ENCODE measurements at places on chromosomes 3 and 15.

DNA sequence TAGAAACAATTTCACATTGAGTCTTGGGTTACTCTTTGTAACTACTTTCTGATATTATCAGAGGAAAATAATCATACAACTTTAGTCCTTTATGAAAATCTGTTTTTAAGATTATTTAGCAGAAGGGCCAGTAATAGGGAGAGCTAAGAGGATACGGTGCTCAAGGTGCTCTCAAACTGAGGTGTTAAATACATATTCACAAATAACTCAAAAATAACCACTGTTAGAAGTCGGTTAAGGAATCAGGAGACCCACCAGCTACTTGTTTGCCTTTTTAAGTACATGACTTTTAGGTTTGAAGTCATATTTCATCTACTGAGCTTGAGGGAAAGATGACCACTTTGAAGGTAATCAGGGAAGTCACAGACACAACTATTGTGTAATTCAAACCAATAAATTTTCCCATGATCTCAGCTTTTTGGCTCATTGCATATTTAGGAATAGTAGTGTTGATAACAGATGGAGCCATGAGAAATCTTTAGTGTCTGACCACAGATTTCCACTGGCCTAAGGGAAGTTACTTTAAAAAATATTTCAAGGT is 1.4 kb upstream of the RSRC1 start:
- DNase-seq = no peak

DNA sequence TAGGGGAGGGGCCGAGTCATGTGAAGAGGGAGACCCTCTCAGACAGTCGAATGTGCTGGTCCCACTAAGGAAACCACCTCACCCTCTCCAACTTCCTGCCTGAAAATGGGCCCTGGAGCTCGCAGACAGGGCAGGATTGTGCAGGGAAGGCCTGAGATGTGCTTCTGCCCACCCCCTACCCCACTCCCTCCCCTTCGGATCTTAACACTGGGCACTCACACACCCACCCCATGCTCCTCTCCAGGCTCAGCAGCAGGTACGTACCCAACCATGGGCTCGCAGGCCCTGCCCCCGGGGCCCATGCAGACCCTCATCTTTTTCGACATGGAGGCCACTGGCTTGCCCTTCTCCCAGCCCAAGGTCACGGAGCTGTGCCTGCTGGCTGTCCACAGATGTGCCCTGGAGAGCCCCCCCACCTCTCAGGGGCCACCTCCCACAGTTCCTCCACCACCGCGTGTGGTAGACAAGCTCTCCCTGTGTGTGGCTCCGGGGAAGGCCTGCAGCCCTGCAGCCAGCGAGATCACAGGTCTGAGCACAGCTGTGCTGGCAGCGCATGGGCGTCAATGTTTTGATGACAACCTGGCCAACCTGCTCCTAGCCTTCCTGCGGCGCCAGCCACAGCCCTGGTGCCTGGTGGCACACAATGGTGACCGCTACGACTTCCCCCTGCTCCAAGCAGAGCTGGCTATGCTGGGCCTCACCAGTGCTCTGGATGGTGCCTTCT is 20.0 kb downstream of the ATRIP start:
- no peak for DNase-seq

DNA sequence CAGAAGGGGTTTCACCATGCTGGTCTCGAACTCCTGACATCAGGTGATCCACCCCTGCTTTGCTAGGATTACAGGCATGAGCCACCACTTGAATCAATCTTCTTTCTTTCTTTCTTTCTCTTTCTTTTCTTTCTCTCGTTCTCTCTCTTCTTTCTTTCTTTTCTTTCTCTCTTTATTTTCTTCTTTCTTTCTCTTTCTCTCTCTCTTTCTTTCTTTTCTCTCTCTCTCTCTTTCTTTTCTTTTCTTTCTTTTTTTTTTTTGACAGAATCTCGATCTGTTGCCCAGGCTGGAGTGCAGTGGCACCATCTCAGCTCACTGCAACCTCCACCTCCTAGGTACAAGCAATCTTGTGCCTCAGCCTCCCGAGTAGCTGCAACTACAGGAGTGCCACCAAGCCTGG is 37.9 kb upstream of the PIK3CB start:
- DNase-seq = no peak

DNA sequence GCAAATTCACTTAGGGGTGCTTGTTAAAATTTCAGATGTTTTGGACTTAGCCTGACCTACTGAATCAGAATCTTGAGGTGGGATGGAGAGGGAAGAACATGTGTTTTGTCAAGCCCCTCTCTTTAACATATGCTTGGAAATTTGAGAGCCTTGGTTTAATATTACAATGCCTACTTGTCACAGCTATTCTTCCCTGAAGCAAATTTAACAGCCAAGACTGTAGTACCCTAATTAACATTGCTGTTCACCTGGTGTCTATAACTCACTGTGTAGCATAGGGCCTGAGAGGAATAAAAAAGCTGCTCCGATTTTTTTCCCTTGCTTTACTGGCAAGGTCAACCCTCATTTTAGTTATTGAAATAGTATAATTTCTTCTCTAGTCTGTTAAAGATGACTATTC is 880.1 kb downstream of the CADM2 start:
- no peak for DNase-seq

- no peak for DNase-seq
Observed at GRCh38 chr3:158486200-158486599, 84.8 kb upstream of the MLF1 start.

DNA sequence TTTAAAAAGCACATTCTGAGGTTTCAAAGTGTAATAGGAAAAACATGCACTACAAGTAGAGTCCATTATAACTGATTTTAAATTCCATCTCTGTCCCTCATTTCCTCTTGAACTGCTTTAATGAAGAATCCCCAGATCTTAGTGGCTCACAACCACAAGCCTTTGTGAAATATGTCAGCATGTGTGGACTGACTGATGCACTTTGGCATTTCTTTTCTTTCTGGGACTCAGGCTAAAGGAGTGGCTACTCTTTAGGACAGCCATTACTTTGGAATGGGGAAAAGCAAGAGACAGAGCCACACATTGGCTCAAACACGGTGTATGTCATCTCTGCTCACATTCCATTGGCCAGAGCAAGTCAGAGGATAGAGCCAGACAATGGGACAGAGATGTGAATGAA is 139.6 kb downstream of the GRM7 start:
- DNase-seq = no peak

DNA sequence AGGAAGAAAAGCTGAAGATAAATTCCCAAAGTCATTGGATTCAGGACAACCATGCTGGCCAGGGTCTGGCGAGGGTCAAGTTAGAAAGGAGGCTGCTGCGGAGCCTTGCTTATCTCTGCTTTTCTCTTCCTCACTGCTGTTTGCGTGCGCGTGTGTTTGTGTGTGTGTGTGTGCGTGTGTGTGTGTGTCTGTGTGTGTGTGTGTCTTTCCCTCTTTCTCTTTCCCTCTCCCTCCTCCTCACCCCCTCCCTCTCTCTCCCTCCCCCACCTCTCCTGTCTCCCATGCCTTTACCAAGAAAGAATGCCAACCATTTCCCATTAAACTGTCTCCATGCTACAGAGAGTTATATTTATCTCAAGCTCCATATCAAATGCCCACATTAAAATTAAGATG is at the start of gene COLQ:
Gene COLQ (minus strand): TSS at position 134 of the 393 bp plus-strand sequence. CDS start 81 bp downstream, at position 53.
- DNase-seq = peak; percentile 39

GRCh38 chr3:54668236-54668635 is 259.6 kb downstream of the LRTM1 start:
- no peak for DNase-seq

DNA sequence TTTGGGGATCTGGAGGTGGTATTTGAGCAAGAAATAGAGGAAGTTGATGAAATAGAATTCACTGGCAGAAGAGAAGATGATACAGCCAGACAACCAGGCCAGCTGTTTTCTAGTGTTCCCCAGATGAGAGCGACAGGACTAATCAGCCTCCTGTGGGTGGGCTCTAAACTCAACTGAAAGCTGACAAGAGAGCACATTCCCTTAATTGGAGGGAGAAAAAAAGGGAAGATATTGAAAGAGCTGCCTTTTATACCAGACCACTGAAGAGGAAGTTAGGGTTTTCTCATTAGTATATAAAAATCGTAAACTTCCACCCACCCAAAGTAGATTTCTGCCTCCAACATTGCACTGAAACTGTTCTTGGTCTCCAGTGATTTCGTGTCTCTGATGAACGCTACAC is 6.5 kb upstream of the TM4SF19 start:
- DNase-seq = no peak

- DNase-seq = no peak
Observed at GRCh38 chr3:29561651-29562149, 280.8 kb downstream of the RBMS3 start.

GRCh38 chr3:148970271-148970670 is 21.1 kb upstream of the GYG1 start:
- DNase-seq = no peak

- no peak for DNase-seq
Observed at GRCh38 chr3:122299215-122299614, 25.8 kb upstream of the CSTA start.

DNA sequence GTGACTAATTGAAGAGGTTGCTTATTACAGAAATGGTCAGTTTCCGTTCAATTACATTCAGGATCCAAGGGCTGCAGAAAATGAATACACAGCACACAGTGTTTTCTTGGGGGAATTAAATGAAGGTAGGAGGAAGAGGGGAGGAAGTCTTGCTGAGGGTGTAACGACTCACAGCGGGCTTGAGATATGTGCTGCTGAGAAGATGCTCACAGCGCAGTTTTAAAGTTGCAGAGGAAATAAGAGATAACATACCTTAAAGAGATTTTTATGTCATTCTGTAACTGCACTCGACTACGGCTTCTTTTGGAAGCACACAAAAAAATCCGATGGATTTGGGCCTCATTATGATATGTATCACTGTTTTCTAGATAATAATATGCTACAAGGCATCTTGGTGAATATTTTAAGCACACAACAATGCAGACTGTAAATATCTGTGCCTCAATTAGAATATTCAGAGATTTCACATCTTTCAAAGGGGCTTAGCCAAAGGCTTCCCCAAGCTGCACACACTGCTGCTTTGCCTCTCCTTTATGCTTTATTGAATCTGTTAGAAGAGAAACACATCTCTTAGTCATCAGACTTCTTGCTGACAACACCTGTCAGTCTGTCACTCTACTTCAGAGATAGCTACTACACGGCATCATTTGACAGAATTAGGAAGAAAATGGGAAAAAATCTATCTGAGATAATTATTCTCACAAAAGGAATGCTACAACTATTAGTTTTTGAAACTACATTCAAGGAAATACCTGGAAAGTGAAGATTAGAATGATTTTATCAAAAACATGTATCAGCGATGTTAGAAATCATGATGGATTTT is 773.2 kb downstream of the OTOL1 start:
- DNase-seq = peak; percentile 10

GRCh38 chr15:60370105-60370868 is 27.5 kb downstream of the ANXA2 start:
- no peak for DNase-seq

GRCh38 chr3:113271189-113271588 is 59.8 kb downstream of the BOC start:
- no peak for DNase-seq

DNA sequence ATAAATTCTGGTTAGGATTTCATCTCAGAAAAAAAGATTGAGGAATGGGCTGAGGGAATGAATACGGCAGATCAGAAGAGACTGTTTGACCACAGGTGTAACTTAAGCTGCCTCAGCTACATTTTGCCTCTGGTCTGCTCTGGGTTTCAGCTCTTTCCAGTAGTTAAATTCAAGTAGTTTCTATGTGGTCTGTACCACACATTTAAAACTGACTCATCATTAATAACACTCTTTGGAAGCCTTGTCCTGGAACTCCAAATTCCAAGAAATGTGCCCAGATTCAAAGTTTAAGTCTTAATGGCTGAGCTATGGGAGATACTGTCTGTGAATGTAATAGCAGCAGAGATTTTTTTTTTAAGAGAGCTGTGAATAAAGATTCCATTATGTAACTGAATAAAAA is 133.1 kb upstream of the IGSF10 start:
- DNase-seq = no peak

DNA sequence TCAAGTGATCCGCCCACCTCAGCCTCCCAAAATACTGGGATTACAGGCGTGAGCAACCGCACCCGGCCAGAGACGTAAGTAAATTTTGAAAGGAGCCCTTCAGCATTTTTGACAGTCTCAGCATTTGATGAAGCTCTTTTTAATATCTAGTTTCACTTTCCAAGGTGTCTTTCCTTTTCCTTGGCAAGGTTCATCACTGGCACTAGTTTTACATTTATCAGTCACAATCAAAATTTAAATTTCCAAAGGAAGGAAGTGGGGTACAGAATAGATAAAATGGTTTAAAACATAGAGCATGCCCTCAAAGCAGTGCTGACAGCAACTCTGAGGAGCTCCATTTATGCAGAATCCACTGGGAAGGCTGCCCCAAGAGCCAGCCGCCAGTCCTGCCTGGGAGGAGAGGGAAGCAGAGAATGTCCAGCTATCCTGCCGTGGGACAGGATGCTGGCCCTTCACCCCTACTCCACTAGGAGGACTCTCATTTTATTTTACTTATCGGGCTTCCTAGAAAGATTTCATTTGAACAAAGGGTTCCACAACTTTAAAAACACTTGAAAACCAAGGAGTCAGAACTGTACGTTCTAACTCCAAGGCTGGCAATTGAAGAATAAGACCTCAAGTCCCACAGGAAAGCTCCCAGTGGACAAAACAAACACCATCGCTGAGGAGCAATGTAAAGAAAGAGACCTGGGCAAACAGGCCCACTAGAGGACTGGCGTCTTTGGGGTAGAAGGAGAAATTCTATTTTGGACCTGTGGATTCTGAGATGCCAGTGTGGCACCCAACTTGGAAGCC is 9.9 kb downstream of the SFMBT1 start:
- no peak for DNase-seq

GRCh38 chr3:100562224-100562857 is 47.1 kb upstream of the ADGRG7 start:
- no peak for DNase-seq

DNA sequence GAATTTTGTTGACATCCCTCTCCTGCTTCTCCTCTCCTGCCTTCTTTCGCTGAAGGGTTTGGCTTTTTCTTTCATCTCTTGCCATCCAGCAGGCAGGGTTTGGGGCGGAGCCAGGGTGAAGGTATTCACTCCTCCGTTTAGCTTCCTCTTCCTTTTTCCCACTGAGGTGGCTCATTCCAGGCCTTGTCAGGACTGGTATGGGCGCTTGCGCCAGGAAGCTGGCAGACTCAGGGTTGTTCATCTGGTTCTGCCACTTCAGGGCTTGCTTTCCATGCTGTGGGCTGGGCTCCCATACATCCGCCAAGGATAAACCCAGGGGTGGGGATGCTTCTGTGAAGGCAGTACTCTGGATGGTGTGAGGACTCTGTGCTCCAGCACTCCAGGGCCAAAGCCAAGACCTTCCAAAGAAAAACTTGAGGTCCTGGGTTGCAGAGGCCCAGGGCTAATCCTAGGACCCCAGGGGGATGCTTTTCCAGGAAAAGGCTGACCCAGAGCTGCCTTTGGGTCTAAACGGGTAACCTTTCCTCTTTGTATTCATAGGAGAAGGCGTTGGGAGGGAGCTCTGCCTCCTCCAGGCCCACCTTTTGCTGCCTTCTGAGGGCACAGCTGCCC is 7.7 kb upstream of the AMOTL2 start:
- DNase-seq = no peak

DNA sequence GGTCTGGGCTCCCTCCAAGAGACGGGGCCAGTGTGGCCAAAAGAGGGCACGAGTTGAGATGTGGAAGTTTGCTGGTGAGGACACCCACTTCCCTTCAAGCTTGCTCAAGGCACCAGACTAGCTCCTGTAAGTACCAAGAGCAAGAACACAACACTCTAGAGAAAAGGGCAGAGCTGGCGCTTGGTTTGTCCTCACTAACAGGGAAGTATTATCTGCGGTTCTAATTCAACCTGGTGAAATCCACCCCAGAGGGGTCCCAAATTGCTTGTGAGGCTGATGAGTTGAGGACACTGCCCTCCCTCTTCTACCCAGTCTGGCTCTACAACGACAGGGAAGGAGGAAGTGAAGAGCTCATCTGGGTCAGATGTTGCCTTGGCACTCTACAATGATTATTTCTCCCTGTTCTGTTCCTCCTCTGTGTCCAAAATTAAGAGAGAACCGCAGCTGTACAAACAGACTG is 16.9 kb upstream of the FSIP1 start:
- no peak for DNase-seq

Measured in mesendoderm (in vitro differentiated cells).